ENCODE measurements at places on chromosomes 4 and X.
A peak's percentile ranks its signal among the peaks of the same experiment; 100 is the strongest.

DNA sequence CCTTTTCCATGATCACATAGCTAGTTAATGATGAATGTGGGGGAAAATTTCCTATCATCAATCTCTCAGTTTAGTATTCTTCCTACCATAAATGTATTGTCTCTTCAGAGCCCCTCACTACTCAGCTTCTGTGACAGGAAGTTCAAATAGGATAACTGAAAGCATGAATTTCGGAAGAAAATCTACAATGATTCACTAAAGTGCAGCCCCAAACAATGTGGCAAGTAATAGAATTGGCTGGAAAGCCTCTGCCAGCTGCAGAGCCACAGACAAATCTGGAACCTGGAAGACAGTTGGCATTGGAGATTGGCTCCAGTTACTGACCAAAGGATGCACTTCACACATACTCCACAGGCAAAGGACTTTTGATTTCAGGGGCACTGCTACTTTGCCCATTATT, 35.2 kb downstream of the EGF start:
- DNase-seq, result no peak

- DNase-seq, result no peak
These were observed 36.9 kb downstream of the ANKRD17 start for GRCh38 chr4:73221734-73222133.

- DNase-seq, result no peak
These were observed 3.4 kb upstream of the GABRE start for GRCh38 chrX:151977923-151978322.

- no peak for DNase-seq
These were observed 10.7 kb upstream of the HAUS7 start for GRCh38 chrX:153481043-153481442.

- no peak for DNase-seq
These were observed 528 bp upstream of the FGF2 start for GRCh38 chr4:122826079-122826527.

DNA sequence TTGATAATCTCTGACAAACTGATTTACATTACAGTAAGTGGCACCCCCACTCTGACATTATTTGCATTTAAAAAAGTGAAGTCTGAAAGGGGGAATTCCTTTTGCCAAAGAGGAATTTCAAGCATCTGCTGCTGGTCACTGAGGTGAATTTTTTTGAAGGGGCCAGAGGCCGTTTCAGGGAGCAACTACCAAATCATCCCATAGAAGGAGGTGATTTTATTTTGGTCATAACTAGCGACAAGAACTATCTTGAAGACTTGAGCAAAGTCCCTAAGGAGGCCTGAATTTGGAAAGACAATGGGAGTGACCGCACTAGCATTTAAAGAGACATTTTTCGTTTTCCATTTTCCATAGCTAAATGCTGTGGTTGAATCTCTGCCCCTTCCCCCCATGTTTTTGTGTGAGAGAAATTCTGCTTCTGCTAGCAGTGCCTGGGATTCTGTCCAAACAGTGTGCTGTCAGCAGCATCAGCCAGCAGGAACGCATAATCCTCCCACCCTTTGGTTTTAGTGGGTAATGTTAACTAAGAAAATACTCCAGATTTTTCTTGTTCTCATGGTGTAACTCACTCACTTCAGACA, 110.1 kb upstream of the MED14 start:
- DNase-seq, result no peak

DNA sequence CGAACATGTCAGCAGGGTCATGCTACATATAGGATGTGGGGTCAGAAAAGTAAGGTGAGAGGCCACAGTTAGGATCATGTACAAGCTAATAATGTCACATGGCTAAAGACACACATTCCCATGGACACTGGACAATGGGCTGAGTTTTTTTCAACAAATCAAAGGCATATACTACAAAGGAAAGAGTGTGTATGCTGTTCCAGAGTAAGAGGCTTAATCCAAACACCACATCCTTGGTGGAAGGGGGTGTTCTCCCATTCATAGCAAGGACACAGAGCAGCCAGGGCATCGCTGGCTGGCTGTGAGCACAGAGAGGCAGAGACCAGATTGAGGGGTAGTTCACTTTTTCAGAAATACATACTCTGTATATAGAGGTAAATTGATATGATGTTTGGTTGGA, 131.7 kb downstream of the MGST2 start:
- no peak for DNase-seq

GRCh38 chrX:126124721-126125120, 41.4 kb downstream of the DCAF12L2 start:
- no peak for DNase-seq

DNA sequence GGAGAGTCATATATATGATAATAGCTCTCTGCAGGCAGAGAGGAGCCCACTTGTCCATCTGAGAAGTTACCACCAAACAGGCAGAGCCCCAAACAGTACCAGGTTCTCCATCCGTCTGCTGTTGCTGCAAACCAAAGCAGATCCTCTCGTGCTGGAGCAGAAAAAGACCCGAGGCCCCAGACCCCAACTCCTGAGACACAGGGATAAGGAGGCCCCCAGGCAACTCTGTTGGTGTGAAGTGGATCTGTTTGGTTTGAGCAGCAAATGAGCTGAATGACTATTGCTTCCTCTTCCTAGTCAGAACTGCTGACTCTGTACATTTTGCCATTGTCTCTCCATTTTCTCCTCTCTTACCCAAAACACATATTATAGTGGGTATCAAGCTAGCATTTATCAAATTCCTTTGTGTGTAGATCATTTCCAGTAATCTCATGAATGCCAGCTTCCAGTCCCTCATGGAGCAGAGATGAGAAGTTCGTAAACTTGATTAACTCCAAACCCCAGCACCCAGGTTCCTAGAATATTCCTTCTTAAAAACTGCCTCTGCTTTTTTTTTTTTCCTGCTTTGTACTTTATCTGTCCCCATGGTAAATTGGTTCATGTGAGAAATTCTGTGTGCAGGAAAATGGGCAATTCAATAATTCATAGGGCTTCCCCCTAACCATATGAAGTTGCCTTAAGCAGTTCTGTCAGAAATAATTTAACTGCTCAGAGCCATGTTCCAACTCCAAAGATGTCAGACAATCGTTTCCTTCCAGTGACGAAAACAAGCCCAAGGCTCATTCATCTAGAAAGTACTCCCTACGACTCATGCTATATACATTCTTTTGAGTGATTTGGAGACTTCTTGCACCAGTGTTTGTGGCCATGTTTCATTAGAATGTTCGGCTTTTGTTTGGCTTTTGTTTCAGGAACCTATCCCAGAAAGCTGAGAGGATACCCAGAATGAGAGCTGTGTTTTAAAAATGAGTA, 98.6 kb upstream of the ATXN3L start:
- no peak for DNase-seq

- no peak for DNase-seq
These were observed 142.8 kb downstream of the SLIT2 start for GRCh38 chr4:20394512-20394911.

DNA sequence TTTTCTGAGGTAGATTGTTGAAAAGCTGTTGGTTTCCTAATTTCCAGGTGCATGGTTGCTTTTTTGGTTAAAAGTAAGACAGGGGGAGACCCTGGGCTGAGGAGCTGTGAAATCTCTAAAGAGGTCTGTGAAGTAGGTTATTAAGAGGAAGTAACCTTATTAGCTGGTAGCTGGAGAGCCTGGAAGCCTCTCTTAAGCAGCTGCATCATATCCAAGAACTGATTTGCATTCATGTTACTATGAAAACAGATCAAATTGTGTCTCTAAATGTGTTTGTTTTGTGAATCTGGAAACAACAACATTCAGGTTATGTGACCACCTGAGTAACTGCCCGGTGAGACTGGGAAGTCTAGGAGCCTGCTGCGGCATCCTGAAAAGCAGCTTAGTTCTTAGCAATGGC, 54.1 kb downstream of the ARHGAP10 start:
- DNase-seq, result peak; percentile 58

- peak; percentile 78 for DNase-seq
These were observed 73.7 kb downstream of the TBL1X start for GRCh38 chrX:9538544-9539045.

DNA sequence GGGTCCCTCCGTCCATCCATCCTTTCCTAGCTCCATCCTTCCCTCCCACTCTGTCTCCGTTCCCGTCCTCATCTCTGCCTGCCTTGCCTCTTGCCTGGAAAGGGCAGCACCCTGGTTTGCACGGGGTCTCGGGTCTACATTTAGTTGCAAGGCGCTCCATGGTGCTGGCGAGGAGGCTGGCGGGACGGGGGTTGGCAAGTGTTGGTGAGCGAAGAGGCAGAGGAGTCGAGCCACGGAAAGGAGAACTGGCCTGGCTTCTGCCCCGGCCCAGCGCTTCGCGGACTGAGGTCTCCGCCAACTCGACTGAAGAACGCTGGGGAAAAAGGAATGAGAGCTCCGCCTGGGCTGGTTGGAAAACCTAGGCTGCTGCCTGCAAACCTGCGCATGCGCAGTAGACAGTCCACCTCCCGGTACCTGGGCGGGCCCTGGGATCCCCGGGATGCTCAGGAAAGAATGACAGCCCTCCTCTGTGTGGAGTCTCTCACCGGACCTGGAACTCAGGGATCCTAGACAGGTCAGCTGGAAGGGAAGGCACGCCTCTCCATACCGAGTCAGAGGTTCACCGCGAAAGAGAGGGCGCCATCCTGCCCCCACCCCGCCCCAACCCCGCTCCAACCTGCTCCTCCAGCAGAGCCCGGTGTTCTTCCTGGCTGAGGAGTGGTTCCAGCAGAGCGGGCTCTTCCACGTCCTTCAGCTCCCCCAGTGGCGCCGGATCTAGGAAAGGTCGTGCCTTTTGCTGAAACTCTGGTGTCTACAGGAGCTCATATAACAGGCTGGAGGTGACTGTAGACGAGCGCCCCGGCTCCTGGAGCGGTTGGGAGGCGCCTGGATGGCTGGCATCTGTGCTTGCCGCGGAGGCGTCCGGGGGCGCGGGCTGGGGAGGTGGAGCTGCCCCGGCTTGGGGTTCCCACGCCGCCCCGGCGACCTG, 6.0 kb downstream of the FRG2 start:
- no peak for DNase-seq

GRCh38 chrX:129520151-129520550, 3.1 kb downstream of the SMARCA1 start:
- DNase-seq, result no peak

- no peak for DNase-seq
These were observed 20.5 kb upstream of the TMEM192 start for GRCh38 chr4:165133150-165133549.

GRCh38 chr4:147019091-147019490, 73.4 kb upstream of the TTC29 start:
- DNase-seq, result no peak

- DNase-seq, result no peak
These were observed 20.5 kb downstream of the HADH start for GRCh38 chr4:108010167-108010566.

DNA sequence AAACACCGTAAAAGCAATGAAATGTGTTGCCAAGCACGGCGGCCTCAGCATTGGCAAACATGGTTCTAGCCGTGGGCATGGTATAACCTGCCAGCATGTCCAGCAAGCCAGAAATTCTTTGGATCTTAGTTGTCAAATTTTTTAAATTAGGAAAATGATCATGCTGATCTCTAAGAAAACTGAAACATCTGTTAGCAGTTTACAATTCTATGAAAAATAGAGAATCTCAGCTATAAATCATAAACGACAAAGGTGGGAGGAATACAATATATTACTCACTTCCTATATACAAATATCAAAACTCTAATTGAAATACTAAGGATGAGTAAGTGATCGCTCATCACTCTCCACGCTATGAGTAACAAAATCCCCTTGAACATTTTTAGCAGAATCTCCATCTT, 130.3 kb downstream of the ADGRA3 start:
- DNase-seq, result no peak

DNA sequence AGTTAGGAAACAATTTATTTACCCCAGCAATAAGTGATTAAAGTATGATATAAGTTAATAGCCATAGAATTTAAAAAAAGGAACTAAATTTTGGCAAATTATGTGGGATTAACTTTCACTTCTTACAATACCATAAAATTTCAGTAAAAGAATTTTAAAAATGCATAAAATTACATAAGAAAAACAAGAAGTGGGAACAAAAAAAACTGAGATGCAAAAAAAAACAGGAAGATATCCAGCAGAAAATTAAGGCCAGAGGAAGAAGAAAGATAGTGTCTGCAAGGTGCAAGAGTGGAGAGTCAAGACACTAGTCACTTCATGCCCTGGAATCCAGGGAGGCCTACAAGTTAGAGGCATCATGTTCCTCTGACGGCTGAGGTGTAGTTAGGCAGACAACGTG, 184.2 kb downstream of the GASK1B start:
- no peak for DNase-seq

DNA sequence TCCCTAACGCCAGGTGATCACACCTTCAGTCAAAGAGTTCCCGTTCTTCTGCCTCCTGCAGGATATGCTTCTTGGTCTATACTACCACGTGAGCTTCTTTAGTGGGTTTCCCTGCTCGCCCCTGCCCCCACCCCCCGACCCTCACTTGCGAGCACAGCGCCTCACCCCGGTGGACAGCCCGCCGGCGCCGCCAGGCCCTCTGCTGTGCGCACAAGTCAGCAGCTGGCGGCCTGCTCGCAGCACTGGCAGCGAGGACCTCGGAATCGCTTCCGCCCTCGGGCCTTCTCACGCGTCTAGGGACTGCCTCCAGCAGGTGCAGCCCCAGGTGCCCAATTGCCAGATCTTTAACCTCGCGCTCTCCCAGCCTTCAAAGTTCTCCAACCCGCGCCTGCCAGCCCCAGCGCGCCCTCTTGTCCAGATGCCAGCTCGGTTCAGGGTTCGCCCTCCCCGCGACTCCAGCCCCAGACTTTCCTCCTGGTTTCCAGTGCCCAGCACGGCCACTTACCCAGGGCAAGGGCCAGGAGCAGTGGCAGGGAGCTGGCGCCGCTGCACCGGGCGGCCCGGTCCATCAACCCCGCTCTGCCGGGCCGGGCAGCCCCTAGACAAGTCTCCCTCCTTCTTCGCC, 454 bp downstream of the BTC start:
- DNase-seq, result peak; percentile 32

DNA sequence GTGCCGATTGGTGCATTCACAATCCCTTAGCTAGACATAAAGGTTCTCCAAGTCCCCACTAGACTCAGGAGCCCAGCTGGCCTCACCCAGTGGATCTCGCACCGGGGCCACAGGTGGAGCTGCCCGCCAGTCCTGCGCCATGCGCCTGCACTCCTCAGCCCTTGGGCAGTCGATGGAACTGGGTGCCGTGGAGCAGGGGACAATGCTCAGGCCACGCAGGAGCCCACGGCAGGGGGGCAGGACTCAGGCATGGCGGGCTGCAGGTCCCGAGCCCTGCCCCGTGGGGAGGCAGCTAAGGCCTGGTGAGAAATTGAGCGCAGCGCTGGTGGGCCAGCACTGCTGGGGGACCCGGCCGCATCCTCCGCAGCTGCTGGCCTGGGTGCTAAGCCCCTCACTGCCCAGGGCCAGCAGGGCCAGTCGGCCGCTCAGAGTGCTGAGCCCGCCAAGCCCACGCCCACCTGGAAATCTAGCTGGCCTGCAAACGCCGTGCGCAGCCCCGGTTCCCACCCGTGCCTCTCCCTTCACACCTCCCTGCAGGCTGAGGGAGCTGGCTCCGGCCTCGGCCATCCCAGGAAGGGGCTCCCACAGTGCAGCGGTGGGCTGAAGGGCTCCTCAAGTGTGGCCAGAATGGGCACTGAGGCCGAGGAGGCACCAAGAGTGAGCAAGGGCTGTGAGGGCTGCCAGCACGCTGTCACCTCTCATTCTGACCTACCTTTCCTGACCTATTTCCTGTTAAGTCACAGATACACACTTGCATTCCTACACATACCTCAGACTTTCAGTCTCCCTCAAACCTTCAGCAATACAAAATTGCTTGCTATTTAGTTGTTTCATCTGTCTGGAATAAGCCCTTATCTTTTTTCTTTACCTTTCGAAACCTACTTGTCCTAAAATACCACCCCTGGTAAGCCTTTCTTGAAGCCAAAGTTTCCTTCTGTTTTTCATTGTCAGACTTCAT, 20.7 kb downstream of the UBE2K start:
- DNase-seq, result no peak
